ENCODE measurements at places on chromosomes 11 and 22.

- DNase-seq, result no peak
These were observed 3.1 kb upstream of the LGALS1 start for GRCh38 chr22:37672206-37672919.

DNA sequence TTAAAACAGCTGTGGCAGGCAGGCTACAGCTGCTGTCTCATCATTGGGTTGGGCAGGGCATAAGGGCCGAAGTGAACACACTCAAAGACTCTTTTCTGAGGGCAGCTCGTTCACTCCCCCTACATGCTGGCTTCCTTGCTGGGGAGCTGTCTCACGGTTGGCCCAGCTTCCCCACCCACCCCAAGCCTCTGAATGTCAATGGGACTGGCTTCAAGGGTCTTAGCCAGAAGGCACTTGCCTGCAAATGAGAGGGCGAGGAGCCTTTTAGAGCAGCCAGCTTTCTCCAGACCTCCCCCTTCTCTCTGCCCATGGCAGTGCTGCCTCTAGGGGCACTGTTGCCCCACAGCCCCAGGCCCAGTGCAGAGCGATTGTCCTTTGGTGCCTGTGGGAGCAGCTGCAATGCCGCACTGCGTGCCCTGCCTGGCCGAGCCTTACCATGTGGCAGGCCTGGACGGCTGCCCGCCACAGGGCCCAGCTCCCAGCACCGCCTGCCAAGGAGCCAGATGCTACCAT, 94.7 kb upstream of the RASSF10 start:
- DNase-seq, result no peak

- peak; percentile 78 for DNase-seq
These were observed 117.8 kb downstream of the APOL5 start for GRCh38 chr22:35835267-35835997.

- no peak for DNase-seq
These were observed 39.4 kb upstream of the TSPAN18 start for GRCh38 chr11:44687388-44687787.

DNA sequence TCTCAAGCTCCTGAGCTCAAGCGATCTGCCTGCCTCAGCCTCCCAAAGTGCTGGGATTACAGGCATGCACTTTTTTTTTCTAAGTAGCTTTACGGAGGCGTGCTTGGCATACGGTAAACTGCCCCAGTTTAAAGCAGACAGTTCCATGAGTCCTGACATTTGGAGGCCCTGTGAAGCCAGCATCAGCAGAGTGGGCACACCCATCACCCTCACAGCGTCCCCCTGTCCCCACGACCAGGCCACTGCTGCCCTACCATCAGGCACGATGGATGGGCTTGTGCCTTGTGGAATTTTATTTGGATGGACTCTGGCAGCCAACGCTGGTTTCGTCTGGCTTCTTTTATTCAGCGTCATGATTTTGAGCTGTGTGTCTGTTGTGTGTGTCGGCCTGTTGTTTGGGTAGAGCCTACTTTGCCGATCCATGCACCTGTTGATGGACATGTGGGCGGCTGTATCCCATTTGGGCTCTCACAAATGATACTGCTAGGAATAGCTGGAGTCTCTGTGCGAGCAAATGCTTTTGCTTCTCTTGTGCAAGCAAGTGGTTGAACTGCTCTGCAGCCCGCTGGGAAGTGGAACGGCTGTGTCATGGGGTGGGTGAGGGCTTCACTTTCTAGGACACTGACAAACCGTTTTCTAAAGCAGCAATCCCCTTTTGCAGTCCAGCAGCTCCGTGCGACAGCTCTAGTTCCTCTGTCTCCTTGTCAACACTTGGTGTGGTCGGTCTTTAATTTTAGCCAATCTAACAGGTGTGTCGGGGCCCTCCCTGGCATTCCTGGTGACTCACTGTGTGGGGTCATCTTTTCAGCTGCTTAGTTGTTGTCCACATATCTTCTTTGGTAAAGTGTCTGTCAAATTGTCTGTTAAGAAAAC, 23.8 kb downstream of the KCNQ1 start:
- no peak for DNase-seq

- DNase-seq, result no peak
These were observed 39.8 kb upstream of the SHISAL1 start for GRCh38 chr22:44352378-44353035.

GRCh38 chr22:49838771-49839717, 11.4 kb upstream of the BRD1 start:
- DNase-seq, result peak; percentile 26

DNA sequence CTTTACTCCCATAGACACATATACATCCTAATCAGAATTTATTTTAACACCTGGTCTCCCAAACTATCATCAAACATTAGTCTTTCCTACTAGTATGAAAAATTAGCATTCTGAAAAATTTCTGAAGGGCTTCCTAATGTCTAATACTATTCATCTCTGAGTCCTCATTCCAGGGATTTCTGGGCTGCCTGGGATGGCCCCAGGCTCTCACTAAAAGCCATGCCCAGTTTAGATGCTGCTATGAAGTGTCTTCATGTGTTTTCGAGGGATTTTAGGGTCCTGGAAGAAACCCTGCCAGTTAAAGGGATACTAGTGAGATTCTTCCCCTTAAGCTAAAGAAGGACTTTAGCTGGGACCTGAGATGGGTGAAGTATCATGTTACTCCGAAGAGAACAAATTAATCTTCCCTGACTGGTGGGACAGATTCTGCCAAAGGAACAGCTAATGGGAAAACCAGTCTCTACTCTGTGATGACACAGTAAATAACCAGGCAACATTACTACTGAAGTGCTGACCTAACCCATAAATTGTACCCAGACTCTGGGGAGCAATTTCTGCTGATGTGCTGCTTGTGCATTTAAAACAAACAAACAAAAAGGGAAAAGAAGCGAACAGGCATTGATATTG, 342.6 kb downstream of the SOX6 start:
- DNase-seq, result no peak

DNA sequence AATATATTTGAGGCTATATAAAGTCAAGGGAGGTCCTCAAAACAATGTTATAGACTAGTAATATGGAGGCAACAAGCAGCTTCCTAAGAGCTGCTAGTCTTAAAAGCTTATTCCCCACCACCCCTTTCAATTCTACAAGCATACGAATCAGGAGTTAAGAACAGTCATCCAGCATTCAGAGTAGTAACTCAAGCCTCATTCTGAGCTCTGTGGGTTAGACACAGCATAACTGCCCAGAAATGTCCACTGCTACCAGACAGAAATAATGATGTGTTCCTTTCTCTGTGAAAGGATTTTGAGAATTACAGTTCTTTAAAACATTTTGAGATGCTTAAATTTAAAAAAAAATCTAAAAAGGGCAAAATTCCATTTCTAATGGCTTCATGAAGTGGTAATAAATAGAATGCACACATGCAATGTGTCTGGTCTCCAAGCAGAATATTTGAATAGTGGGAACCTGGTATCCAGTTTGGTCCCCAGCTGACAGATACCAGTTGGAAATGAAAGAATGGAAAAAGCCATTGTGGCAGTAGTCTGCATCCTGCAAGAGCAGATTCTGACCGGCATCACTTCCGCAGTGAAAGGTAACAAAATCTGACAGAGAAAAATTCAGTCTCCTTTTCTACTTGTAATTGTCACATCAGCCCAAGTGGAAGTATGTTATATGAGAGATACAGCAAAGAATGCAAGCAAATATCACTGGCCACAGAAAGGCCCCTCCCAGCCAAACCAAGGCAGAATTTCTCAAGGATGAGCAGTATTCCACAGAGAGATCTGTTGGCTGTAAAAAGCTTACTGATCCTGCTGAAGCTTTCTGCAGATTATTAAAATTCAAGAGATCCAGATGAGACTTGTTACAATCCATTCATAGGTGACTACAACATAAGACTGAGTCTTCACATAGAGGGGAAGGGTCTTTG, 310.8 kb upstream of the PITPNB start:
- DNase-seq, result peak; percentile 71

DNA sequence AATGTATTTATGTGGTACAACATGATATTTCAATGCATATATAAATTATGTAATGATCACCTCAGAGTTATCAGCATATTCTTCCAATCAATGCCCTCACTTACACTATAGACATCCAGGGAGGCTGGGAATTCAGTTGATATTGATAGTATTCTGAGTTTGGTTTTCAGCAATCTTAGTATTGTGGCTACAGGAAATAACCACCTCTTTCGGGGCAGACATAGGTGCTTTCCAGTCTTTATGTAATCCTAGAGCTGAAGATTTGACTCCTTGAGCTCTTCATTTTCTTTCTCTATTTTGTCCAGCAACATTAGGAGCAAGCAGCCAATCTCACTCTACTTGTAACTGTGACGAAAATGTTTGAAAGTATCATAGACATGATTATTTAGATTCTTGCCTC, 712.7 kb upstream of the KIRREL3 start:
- DNase-seq, result no peak

GRCh38 chr22:38828191-38828590, 15.6 kb downstream of the NPTXR start:
- DNase-seq, result no peak

- DNase-seq, result no peak
These were observed 51.7 kb downstream of the FLI1 start for GRCh38 chr11:128745311-128746136.

GRCh38 chr11:48019217-48019584, 38.8 kb downstream of the PTPRJ start:
- no peak for DNase-seq

GRCh38 chr11:19199771-19200170, 2.0 kb downstream of the CSRP3 start:
- DNase-seq, result peak; percentile 29

GRCh38 chr11:97996762-97997161, 1024.0 kb upstream of the CNTN5 start:
- no peak for DNase-seq

DNA sequence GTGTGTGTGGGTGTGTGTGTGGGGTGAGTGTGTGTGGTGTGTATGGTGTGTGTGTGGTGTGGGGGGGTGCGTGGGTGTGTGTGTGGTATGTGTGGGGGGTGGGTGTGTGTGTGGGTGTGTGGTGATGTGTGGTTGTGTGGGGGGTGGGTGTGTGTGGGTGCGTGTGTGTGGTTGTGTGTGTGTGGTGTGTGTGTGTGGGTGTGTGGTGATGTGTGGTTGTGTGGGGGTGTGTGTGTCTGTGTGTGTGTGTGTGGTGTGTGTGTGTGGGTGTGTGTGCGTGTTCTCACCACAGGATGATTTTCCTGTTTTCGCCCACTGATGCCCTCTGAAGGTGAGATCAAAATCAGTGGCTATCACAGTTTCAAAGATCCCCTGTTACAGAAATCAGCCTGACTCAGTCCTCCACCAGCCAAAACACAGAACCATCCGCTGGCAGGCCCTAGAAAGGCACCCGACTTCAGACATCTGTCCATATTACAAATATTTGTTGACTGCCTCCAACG, 24.7 kb downstream of the CPT1A start:
- DNase-seq, result no peak

DNA sequence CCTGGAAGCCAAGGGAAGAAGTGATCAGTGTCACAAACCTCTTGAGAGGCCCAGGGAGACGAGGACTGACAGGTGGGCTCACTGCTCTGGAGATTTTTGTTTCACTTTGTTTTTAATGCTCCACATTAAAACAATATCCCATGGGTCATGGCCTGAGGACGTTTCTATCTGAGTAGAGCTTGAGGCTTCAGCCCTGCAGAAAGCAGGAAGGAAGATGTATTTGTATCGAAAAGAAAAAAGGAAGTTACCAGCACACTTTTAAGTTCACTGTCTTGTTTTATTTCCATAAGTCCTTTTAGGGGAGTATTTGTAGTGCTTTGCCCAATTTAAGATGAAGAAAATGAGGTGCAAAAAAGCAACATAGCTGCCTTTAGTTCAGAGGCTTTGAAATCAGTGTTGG, 191.1 kb downstream of the GRIK4 start:
- no peak for DNase-seq

GRCh38 chr22:42768385-42769035, 47.8 kb upstream of the A4GALT start:
- no peak for DNase-seq

DNA sequence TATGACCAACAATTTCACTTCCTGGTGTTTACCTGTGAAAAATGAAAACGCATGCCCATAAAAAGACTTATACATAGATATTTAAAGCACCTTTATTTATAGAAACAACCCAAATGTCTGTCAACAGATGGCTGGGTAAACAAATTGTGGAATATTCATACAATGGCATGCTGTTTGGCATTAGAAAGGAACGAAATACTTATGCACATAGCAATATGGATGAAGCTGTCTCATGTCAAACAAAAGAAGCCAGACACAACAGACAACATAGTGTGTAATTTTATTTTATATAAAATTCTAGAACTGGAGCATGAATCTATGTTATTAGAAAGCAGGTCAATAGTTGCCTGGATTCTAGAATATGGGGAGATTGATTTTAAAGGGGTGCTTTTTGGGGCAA, 38.0 kb downstream of the GRK3 start:
- DNase-seq, result no peak

GRCh38 chr11:44873537-44873936, 77.1 kb downstream of the TP53I11 start:
- no peak for DNase-seq

- DNase-seq, result no peak
These were observed 27.8 kb downstream of the RGL4 start for GRCh38 chr22:23718371-23719165.

DNA sequence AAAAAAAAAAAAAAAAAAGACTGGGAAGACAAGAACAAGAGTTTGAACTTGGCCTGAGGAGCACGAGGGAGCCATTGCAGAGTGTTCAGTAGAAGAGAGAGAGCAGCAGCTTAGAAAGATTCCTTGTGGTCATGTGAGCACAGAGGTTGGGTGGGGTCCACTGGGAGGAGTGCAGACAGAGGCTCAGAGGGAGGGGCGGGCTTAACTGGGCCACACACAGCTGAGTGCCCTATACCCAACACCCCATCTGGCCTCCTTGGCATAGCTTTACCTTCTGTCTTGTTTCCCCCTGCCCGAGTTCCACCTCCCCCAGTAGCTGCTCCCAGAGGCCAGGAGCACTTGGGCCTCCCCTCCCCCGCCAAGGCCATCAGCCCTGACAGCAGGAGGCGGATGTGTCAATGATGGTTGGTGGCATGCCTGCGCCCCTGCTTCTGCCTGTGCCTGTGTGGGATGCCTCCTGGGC, 12.1 kb downstream of the C11orf86 start:
- no peak for DNase-seq

- peak; percentile 44 for DNase-seq
These were observed 2.8 kb downstream of the MALAT1 start for GRCh38 chr11:65501472-65502273.

GRCh38 chr11:134417871-134418840, 6.1 kb upstream of the B3GAT1 start:
- DNase-seq, result peak; percentile 34

DNA sequence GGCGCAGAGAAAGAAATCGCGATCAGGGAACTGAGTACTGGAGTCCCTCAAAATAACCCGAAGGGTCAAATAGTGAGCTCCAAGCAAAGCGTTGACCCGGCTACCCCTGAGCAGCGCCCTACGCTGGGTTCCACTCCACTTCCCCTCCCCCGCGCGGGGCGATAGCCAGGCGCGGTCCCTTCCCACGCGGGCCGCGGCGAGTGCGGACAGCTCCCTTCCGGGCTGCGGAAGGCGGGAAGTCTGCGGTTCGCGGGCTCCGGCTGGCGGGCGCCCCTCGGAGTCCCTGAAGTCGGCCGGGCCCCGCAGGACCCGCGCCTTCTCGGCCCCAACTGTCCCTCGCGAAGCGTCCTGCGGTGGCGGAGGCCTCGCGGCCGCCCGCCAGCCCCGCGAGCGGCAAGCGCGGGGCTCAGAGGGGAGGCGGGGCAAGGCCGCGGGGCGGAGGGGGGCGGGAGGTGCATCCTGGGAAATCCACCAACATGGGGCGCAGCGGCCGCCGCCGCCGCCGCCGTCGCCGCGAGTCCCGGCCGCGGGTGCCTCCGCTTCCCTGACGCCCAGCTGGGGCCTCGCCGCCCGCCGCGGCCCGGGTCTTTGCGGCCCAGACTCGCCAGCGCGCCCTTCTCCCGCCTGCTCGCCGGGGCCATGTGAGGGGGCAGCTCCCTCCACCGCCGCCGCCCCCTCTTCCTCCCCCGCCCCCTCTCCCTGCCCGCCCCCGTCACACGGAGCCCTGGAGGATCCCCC, at the start of gene QSER1:
Gene QSER1 (plus strand): TSS at position 457 of the 738 bp plus-strand sequence. CDS start 315 bp downstream, outside the sequence.
- DNase-seq, result peak; percentile 57
